Placental epithelial cell (primary cell): ENCODE measurements at places on chromosomes 11 and 22. TPM values are rescaled to one million over a fixed set of nuclear protein-coding genes. Genes with fewer than 3 reads are reported as not detected.

Gene OR4A16
- total RNA-seq: not detected in 2 replicates

Gene FOLH1
- total RNA-seq: not detected in 2 replicates

Gene DEAF1
- total RNA-seq: 16.4 and 21.6 TPM in 2 replicates

Gene TMEM45B
- total RNA-seq: not detected in 2 replicates

Gene OR52I2
- total RNA-seq: not detected in 2 replicates

Gene GRM5
- not detected in 2 replicates for total RNA-seq

Gene VSTM5
- total RNA-seq: 0.39 and 0.87 TPM in 2 replicates

Gene FAM111B
- 2.2 and 5.9 TPM in 2 replicates for total RNA-seq

Gene OLFML1
- under 0.01 TPM in 1 of 2 replicates, not detected in the other for total RNA-seq

Gene KCNE3
- 0.22 and 0.79 TPM in 2 replicates for total RNA-seq

Gene FOLR3
- total RNA-seq: 2.3 and 2.4 TPM in 2 replicates

Gene UBQLN3
- under 0.01 TPM in 1 of 2 replicates, not detected in the other for total RNA-seq

Gene LMO1
- total RNA-seq: not detected in 2 replicates

Gene TMEM179B
- total RNA-seq: 40.4 and 47.3 TPM in 2 replicates

Gene CNIH2
- total RNA-seq: 0.87 and 2.4 TPM in 2 replicates

Gene RFPL1
- total RNA-seq: not detected in 2 replicates

Gene AP2A2
- 73.9 and 81.3 TPM in 2 replicates for total RNA-seq

Gene PYGM
- 0.22 and 0.39 TPM in 2 replicates for total RNA-seq

Gene TTC28
- 13.3 and 17.8 TPM in 2 replicates for total RNA-seq

Gene SLC22A6
- not detected in 2 replicates for total RNA-seq

Gene INSC
- 0.79 TPM in 1 of 2 replicates, not detected in the other for total RNA-seq

Gene TMEM191B
- 1.6 and 2.8 TPM in 2 replicates for total RNA-seq

Gene CNTN5
- not detected in 2 replicates for total RNA-seq

Gene OR52H1
- total RNA-seq: 0.76 and 0.79 TPM in 2 replicates

Gene OR2D2
- total RNA-seq: 0.22 and 0.79 TPM in 2 replicates

Gene MUS81
- 42.0 and 54.2 TPM in 2 replicates for total RNA-seq

Gene ST14
- 0.11 TPM in 1 of 2 replicates, not detected in the other for total RNA-seq

Gene LRRC55
- total RNA-seq: not detected in 2 replicates

Gene PGA5
- total RNA-seq: not detected in 2 replicates

Gene OR6A2
- 0.11 and 0.39 TPM in 2 replicates for total RNA-seq

Gene LRRC4C
- total RNA-seq: under 0.01 TPM in 1 of 2 replicates, not detected in the other

Gene SNX19
- 60.9 and 71.8 TPM in 2 replicates for total RNA-seq

Gene ALDH3B2
- total RNA-seq: 1.5 and 6.7 TPM in 2 replicates

Gene OR5P2
- total RNA-seq: 0.79 and 4.4 TPM in 2 replicates

Gene DDX25
- total RNA-seq: 0.79 TPM in 1 of 2 replicates, not detected in the other

Gene INS
- 1.6 TPM in 1 of 2 replicates, not detected in the other for total RNA-seq

Gene NPAS4
- total RNA-seq: not detected in 2 replicates

Gene RCOR2
- 2.9 and 4.3 TPM in 2 replicates for total RNA-seq

Gene CCDC73
- not detected in 2 replicates for total RNA-seq

Gene FOSL1
- 1.1 and 1.2 TPM in 2 replicates for total RNA-seq

Gene GAL3ST1
- total RNA-seq: 0.39 and 1.3 TPM in 2 replicates

Gene GALNT18
- 0.39 and 1.1 TPM in 2 replicates for total RNA-seq

Gene CD3E
- total RNA-seq: not detected in 2 replicates

Gene NEU3
- 6.3 and 8.0 TPM in 2 replicates for total RNA-seq
